Naive thymus-derived CD4-positive, alpha-beta T cell (primary cell): ENCODE measurements at places on chromosomes 2 and 18. TPM values are rescaled to one million over a fixed set of nuclear protein-coding genes. Genes with fewer than 3 reads are reported as not detected.

The SNTG2 gene
- 3.1 TPM for total RNA-seq

DNA sequence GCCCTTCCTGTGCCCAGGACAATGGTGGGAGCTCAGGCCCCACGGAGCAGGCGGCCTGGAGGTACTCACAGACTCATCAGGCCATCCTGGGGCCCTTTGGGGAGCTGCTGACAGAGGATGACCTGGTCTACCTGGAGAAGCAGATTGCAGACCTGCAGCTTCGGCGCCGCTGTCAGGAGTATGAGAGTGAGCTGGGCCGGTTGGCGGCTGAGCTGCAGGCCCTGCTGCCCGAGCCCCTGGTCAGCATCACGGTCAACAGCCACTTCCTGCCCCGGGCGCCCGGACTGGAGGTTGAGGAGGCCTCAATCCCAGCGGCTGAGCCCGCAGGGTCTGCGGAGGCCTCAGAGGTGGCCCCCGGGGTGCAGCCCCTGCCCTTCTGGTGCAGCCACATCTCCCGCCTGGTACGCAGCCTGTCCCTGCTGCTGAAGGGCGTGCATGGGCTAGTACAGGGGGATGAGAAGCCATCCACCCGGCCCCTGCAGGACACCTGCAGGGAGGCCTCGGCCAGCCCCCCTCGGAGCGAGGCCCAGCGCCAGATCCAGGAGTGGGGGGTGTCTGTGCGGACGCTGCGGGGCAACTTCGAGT lies 8.3 kb upstream of the KLHL30 start:
- H3K4me1 ChIP-seq, result no peaks in the 10 kb centered on the region
- no peak overlapping the region for H3K4me3 ChIP-seq
- H3K36me3 ChIP-seq, result no peaks in the 10 kb centered on the region

- H3K27ac ChIP-seq, result no peak overlapping the region
- no peak overlapping the region for H3K4me3 ChIP-seq
- no peaks in the 10 kb centered on the region for H3K4me1 ChIP-seq
These were observed 9.1 kb upstream of the C1GALT1C1L start for GRCh38 chr2:43685357-43685756.

DNA sequence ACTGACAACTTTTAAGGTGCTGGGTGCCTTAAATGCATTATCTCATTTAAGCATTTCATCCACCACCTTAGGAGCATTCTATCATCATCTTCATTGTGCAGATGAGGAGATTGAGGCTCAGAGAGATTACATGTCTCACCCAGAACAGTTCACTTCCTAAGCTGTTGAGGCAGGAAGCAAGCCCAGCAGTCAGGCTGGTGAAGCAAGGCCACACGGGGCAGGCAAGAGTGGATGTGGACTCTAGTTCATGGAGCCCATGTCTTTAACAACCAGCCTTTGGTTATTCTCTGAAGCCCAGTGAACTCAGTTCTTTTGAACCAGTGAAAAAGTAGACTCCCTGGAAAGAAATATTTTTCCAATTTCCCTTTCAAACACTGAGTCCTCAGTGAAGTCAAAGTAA lies 294.8 kb upstream of the MGAT5 start:
- no peak overlapping the region for H3K27ac ChIP-seq
- no peaks in the 10 kb centered on the region for H3K4me1 ChIP-seq
- peaks cover 3% of the 10 kb centered on the region for H3K27me3 ChIP-seq

The CABLES1 gene
- 0.98 TPM for total RNA-seq

DNA sequence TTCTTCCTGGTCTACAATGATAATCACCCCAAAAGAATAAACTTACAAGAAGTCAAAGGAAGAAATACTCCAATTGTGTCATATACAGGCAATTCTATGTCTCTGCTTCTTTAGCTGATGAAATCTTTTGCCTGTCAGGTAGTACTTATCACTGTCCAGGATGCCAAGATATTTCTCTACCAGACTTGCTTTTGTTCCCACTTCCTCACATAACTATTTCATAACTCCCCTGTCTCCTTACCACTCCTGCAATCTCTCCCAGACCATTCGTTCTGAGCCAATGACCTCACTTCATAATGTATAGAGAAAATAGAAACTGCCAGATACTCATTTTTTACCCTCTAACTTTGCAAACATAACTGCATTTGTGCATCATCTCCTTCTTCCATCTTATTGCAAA lies 39.1 kb downstream of the HNMT start:
- no peak overlapping the region for H3K4me3 ChIP-seq
- H3K27ac ChIP-seq, result no peak overlapping the region
- H3K27me3 ChIP-seq, result no peaks in the 10 kb centered on the region
- no peaks in the 10 kb centered on the region for H3K36me3 ChIP-seq
- no peaks in the 10 kb centered on the region for H3K4me1 ChIP-seq

The NIFK gene
- total RNA-seq, result 50.9 TPM

DNA sequence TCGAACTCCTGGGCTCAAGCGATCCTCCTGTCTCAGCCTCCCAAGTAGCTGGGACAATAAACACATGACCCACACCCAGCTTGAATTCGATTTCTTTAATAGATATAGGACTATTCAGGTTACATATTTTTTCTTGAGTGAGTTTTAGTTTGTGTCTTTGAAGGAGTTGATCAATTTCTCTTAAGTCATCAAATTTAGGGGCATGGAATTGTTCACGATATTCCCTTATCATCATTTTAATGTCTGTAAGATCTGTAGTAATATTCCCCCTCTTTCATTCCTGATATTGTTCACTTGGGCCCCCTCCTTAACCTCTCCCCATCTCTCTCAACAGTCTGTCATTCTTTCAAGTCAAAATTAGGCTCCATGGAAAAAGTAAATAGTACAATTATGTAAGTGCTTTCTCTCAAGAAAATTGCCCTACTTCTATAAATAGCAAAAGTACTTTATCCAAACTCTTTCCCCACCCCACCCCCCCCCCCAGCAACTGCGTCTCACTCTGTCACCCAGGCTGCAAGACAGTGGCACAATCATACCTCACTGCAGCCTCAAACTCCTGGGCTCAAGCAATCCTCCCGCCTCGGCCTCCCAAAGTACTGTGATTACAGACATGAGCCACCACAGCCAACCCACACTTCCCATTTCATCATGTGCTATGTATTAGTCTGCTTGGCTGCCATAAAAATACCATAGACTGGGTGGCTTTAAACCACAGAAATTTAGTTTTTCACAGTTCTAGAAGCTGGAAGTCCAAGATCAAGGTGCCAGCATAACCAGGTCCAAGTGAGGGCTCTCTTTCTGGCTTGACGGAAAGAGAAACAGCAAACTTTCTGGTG lies 20.1 kb downstream of the WDR33 start:
- H3K4me1 ChIP-seq, result peaks cover 3% of the 10 kb centered on the region
- H3K27me3 ChIP-seq, result no peaks in the 10 kb centered on the region
- no peak for DNase-seq

The WDR54 gene
- 30.8 TPM for total RNA-seq

The RAB31 gene
- 0.33 and 1.1 TPM in 2 replicates for total RNA-seq

GRCh38 chr2:206075113-206075512 lies 10.9 kb downstream of the INO80D start:
- no peaks in the 10 kb centered on the region for H3K27me3 ChIP-seq
- H3K4me1 ChIP-seq, result no peaks in the 10 kb centered on the region
- no peak overlapping the region for H3K27ac ChIP-seq

DNA sequence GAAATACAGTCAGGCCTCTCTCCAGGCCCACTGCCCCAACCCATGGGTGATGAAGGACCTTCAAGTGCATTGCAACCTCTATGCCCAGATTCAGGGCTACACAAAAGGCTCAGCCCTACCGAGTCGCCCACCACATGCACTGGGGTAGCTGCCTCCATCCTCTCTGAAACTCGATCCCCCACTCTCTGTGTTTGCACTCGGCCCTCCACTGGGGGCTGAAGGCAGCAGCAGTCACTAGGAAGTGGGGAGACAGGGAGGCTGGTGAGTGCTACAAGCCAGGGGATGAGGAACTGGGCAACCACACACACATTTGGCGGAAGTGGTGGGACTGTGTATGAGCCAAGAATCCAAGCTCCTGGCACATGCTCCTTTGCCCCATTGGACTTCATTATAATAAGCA lies 94.6 kb downstream of the CERS6 start:
- no peak overlapping the region for H3K4me3 ChIP-seq
- no peaks in the 10 kb centered on the region for H3K4me1 ChIP-seq
- no peak for DNase-seq
- H3K36me3 ChIP-seq, result no peaks in the 10 kb centered on the region
- H3K27me3 ChIP-seq, result no peaks in the 10 kb centered on the region

- H3K27me3 ChIP-seq, result no peaks in the 10 kb centered on the region
- no peak overlapping the region for H3K4me3 ChIP-seq
- DNase-seq, result no peak
- no peak overlapping the region for H3K27ac ChIP-seq
These were observed 26.5 kb downstream of the DCAF17 start for GRCh38 chr2:171460537-171460936.

DNA sequence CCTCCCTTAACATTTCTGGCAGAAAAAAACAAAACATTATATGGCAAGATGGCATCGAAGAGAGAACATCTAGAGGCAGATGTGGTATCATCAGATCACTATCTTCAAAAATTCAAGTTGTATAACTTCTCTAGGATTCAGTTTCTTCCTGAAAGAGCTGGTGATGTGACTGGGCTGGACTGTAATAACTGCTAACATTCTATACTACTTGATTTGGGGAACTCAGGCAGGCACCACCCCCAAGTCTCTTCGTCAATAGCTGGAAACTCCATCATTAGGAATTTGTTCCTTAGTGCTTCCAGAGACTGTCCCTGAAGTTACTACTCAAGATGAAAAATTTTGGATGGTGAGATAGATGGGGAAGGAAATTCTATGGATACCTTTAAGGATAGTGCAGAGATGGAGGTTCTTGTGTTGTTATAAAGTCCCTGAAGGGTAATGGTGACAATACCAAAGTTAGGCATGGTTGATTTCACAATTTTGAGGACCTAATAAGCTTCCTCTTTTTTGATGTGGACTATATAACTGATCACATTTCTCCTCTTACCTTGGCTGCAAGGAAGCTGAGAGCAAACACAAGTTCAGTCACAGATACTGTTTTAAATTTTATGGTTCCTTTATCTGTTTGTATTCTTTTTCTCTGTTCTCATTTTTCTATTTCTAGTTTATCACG lies 59.1 kb upstream of the PGAP1 start:
- H3K27ac ChIP-seq, result no peak overlapping the region
- H3K27me3 ChIP-seq, result no peaks in the 10 kb centered on the region

DNA sequence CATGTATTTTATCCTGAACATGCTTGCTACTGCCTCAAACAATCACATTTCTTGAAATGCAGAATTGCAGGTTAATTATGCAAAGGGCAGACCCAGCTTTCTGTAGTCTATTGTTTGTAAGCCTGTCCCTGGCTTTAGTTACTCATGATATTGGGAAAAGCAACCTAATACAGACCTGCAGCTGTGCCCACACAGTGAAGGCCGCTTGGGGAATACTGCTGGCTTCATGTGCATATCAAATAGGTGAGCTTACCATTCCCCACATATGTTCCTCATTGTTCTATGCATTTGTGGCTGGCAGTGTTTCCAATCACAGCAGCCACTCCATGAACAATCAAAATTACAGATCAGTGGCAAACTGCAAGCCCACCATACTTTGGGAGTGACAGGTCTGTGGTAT lies 186.3 kb downstream of the TMEM163 start:
- DNase-seq, result no peak
- no peaks in the 10 kb centered on the region for H3K36me3 ChIP-seq
- H3K27me3 ChIP-seq, result no peaks in the 10 kb centered on the region
- no peak overlapping the region for H3K27ac ChIP-seq

- H3K36me3 ChIP-seq, result no peaks in the 10 kb centered on the region
- H3K27ac ChIP-seq, result no peak overlapping the region
- no peak overlapping the region for H3K4me3 ChIP-seq
- H3K27me3 ChIP-seq, result no peaks in the 10 kb centered on the region
- no peaks in the 10 kb centered on the region for H3K4me1 ChIP-seq
- DNase-seq, result no peak
These were observed 293.8 kb upstream of the SLC14A2 start for GRCh38 chr18:45321520-45321919.

The ANKRD36B gene
- total RNA-seq, result 70.6 and 77.5 TPM in 2 replicates

The ATP6V1C2 gene
- total RNA-seq, result not detected

The MLPH gene
- total RNA-seq, result not detected

DNA sequence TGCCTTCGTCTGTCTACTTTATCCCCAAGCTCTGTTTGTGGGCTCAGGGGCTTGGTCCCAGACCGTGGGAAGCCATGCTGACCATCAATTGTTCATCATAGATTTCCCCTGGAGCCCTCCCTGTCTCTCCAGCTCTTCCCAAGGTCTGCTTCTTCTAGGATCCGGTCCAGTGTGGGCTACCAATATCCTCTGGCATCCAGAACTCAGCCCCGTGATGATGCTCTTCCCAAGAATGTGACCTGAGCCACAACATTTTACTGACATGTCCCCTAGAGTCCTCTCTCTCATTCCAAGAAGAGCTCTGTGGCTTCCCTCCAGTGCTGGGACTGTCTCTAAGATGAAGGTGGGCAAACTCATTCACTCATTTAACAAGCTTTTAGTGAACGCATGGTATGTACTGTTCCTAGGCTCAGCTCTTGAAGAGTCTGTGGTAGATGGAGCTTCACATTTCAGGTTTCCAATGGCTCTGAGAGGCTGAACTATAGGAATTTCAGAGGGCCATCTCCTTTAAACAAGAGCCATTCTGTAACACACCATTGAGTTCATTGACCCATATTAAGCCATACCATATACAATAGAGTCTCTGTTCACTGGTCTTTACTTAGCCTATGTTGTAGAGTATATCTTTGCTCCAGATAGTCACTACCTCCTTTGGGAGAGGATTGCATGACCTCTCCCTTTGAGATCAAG lies 142.0 kb upstream of the APCDD1 start:
- no peak overlapping the region for H3K4me3 ChIP-seq
- DNase-seq, result no peak
- no peaks in the 10 kb centered on the region for H3K36me3 ChIP-seq
- no peak overlapping the region for H3K27ac ChIP-seq

GRCh38 chr2:94982675-94983074 lies 42.8 kb upstream of the MAL start:
- no peaks in the 10 kb centered on the region for H3K36me3 ChIP-seq
- H3K4me3 ChIP-seq, result no peak overlapping the region

GRCh38 chr18:40258311-40258710 lies 1696.7 kb upstream of the PIK3C3 start:
- H3K36me3 ChIP-seq, result no peaks in the 10 kb centered on the region
- no peak overlapping the region for H3K27ac ChIP-seq
- H3K4me1 ChIP-seq, result no peaks in the 10 kb centered on the region
- no peaks in the 10 kb centered on the region for H3K27me3 ChIP-seq
- no peak for DNase-seq

DNA sequence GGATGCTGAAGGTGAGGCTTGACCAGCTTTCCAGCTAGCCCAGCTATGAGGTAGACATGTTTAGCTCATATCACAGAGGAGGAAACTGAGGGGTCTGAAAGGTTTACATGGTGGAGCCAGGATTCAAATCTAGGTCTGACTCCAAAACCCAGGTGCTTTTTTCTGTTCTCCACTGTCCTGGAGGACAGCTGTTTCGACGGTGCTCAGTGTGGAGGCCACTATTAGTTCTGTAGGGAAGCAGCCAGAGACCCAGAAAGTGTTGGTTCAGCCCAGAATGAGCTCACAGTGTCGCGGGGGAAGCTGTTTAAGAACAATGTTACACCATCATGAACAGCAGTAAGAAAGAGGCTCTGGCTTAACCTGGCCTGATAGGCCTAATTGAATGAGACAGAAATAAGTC lies 11.1 kb downstream of the PROC start:
- H3K4me3 ChIP-seq, result no peak overlapping the region
- H3K27ac ChIP-seq, result no peak overlapping the region
- DNase-seq, result no peak
- H3K4me1 ChIP-seq, result no peaks in the 10 kb centered on the region
- H3K36me3 ChIP-seq, result no peaks in the 10 kb centered on the region
